ENCODE measurements at places on chromosomes 13 and 19. TPM values are rescaled to one million over a fixed set of nuclear protein-coding genes. Genes with fewer than 3 reads are reported as not detected.
A peak's percentile ranks its signal among the peaks of the same experiment; 100 is the strongest.

- H3K4me3 ChIP-seq: no peak overlapping the region
- DNase-seq: no peak
- H3K4me1 ChIP-seq: peaks cover 4% of the 10 kb centered on the region
- H3K36me3 ChIP-seq: no peaks in the 10 kb centered on the region
Observed at GRCh38 chr19:30566681-30567420, 194.7 kb downstream of the ZNF536 start.

- H3K36me3 ChIP-seq: peaks cover 23% of the 10 kb centered on the region
- no peaks in the 10 kb centered on the region for H3K27me3 ChIP-seq
- H3K4me3 ChIP-seq: no peak overlapping the region
- no peaks in the 10 kb centered on the region for H3K4me1 ChIP-seq
Observed at GRCh38 chr13:77172650-77173049, 145.7 kb upstream of the FBXL3 start.

DNA sequence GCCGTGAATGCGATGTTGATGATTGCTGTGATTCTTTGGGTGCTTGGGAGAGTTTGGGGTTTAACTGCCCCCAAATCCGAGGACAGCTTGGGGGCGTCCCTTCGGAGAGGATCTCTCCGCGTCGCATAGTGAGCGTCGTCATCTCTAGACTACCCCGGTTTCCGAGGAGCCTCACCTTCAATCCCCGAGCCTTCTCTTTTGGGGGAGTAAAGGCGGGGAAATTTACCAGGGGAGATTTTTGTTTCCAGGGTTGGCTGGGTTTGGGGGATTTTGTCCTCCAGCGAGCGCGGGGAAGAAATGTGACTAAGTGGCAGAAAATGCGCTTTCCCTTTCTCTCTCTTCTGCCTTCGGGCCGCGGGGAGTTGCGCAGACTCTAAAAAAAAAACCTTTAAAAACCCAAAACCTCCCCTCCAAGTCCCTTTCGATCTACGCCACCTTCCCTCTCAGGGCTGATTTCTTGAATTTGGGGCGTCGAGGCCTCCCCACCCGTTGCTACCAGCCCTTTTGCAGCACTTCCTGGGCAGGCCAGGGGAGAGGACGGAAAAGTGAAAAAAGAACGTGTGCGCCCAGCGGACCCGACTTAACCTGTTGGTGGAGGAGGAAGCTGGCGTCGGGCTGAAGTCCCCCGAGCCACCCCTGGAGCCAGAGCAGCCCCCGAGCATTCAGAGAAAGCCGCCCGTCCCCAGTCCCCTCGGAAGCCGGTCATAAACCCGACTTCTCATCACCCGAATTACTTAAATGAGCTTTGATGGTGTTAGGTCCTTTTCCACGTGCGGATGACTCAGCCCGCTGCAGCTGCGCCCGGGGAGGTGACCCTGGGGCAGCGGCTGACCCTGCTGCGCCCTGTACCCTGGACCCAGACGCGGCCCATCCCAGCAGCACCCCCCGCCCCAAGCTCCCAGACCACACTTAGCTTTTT is 17.7 kb downstream of the NFIX start:
- no peaks in the 10 kb centered on the region for H3K36me3 ChIP-seq
- H3K4me1 ChIP-seq: peaks cover 4% of the 10 kb centered on the region
- no peak overlapping the region for H3K27ac ChIP-seq

DNA sequence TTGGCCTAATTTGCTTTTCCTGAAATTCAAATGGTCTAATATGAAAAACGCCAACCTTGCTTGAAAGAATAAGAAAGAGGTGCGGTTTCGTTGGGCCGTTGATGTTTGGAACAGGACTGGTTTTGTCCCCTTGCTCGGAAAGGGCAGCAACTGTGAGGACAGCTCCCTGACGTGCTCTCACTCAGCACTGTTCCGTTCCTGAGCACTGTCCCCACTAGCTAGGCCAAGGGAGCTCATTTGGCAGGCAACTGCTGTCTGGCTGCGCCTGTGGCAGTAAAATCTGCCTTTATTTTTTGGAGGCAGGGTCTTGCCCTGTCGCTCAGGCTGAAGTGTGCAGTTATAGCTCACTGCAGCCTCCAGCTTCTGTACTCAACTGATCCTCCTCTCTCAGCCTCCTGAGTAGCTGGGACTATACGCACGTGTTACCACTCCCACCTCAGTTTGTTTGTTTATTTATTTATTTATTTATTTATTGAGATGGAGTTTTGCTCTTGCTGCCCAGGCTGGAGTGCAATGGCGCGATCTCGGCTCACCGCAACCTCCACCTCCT is 4.5 kb downstream of the LDLR start:
- peaks cover 7% of the 10 kb centered on the region for H3K4me1 ChIP-seq
- no peaks in the 10 kb centered on the region for H3K27me3 ChIP-seq
- H3K27ac ChIP-seq: no peak overlapping the region
- peaks cover 57% of the 10 kb centered on the region for H3K36me3 ChIP-seq
- no peak for DNase-seq

GRCh38 chr13:64928696-64929499 is 2301.2 kb downstream of the PCDH9 start:
- no peaks in the 10 kb centered on the region for H3K4me1 ChIP-seq
- H3K36me3 ChIP-seq: no peaks in the 10 kb centered on the region
- no peak overlapping the region for H3K4me3 ChIP-seq
- DNase-seq: no peak
- H3K27ac ChIP-seq: no peak overlapping the region

- H3K4me1 ChIP-seq: no peaks in the 10 kb centered on the region
- no peak overlapping the region for H3K27ac ChIP-seq
- H3K4me3 ChIP-seq: no peak overlapping the region
- H3K36me3 ChIP-seq: peaks cover 2% of the 10 kb centered on the region
- no peak for DNase-seq
Observed at GRCh38 chr13:94419304-94419924, 60.1 kb downstream of the DCT start.

GRCh38 chr13:110627761-110628476 is 12.6 kb downstream of the NAXD start:
- no peak overlapping the region for H3K27ac ChIP-seq
- H3K4me3 ChIP-seq: no peak overlapping the region
- no peaks in the 10 kb centered on the region for H3K27me3 ChIP-seq
- peaks cover 25% of the 10 kb centered on the region for H3K36me3 ChIP-seq

- no peak overlapping the region for H3K4me3 ChIP-seq
- no peak for DNase-seq
Observed at GRCh38 chr13:75091718-75092117, 390.3 kb downstream of the TBC1D4 start.

DNA sequence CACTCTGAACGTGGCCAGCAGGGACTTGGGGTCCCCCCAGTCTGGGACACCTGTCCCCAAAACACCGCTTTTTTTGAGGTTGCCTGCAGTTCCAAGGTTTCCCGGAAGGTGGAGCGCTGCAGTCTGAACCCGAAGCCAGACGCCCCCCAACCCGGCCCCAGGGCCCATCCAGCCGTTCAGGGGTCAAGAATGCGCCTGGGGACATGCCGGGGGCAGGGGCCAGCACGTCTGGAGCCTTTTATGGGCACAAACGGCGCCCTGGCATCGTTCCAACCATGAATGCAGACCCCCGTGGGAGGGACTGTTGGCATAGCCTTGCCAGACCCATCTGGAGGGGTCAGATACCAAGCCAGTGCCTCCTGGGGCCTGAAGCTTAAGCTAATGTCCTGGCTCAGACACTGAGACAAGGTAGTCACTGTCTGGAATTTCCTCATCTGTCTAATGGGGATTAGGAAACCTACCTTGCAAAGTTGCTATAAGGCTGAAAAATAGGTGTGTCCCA is 6.9 kb downstream of the S1PR5 start:
- peaks cover 7% of the 10 kb centered on the region for H3K36me3 ChIP-seq
- peak; percentile 74 for DNase-seq
- H3K4me1 ChIP-seq: no peaks in the 10 kb centered on the region
- H3K27ac ChIP-seq: no peak overlapping the region
- peaks cover 7% of the 10 kb centered on the region for H3K27me3 ChIP-seq

Gene ZNF17
- 16.3 TPM for total RNA-seq

Gene TTC9B
- total RNA-seq: 0.15 TPM

Gene DNAJC15
- 13.4 TPM for total RNA-seq

Gene ONECUT3
- total RNA-seq: 0.07 TPM

Gene TNFSF13B
- total RNA-seq: 0.31 TPM

Gene ADM5
- total RNA-seq: 13.6 TPM

Gene CSNK1G2
- 96.6 TPM for total RNA-seq

Gene ADGRE3
- not detected for total RNA-seq

Gene KLK3
- total RNA-seq: not detected

Gene CGB1
- total RNA-seq: not detected
